CD4-positive, alpha-beta T cell treated with Interleukin-10 for 1 hour (primary cell): ENCODE measurements at places on chromosomes 3 and 15.
A peak's percentile ranks its signal among the peaks of the same experiment; 100 is the strongest.

DNA sequence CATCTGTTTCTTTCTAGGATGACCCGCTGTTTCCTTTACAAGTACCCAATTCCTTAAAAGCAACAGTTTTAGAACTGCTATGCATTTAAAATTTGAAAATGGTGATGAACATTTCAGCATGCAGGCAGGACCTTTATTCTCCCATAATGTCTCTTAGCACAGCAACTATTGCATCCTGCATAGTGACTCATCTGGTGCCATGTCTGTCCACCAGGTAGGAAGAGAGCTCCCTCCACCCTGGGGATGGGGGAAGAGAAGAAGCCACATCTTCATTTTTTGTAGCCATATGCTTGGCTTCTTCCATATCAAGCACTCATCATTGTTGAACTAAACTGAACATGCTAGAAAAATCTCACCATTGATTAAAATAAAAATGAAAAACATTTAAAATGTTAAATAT, 9.9 kb downstream of the GPR15 start:
- no peak for DNase-seq

GRCh38 chr3:42159706-42160472, 68.7 kb downstream of the TRAK1 start:
- DNase-seq, result peak; percentile 36

DNA sequence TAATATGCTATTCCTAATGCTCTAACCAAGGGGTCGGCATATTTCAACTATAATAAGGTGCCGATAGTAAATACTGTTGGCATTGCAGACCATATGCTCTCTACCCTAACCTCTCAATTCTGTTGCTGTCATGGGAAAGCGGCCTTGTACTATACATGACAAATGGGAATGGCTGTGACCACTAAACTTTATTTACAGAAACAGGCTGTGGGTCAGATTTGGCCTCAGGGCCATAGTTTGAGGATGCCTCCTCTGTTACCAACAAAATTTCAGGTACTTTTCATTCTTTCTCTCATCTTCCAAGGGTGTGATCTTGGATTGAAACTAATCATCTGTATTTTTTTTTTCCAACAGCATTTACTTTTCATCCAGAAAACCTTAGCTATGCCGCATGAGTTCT, 242.0 kb downstream of the MAGI1 start:
- DNase-seq, result no peak

GRCh38 chr3:37221407-37221806, 47.0 kb upstream of the LRRFIP2 start:
- no peak for DNase-seq

GRCh38 chr3:170429050-170429449, 10.4 kb downstream of the CLDN11 start:
- DNase-seq, result peak; percentile 3
